ENCODE measurements at places on chromosomes 7 and 10. TPM values are rescaled to one million over a fixed set of nuclear protein-coding genes. Genes with fewer than 3 reads are reported as not detected.
A peak's percentile ranks its signal among the peaks of the same experiment; 100 is the strongest.

GRCh38 chr10:130636313-130636930 lies 500.2 kb downstream of the GLRX3 start:
- DNase-seq, result no peak

DNA sequence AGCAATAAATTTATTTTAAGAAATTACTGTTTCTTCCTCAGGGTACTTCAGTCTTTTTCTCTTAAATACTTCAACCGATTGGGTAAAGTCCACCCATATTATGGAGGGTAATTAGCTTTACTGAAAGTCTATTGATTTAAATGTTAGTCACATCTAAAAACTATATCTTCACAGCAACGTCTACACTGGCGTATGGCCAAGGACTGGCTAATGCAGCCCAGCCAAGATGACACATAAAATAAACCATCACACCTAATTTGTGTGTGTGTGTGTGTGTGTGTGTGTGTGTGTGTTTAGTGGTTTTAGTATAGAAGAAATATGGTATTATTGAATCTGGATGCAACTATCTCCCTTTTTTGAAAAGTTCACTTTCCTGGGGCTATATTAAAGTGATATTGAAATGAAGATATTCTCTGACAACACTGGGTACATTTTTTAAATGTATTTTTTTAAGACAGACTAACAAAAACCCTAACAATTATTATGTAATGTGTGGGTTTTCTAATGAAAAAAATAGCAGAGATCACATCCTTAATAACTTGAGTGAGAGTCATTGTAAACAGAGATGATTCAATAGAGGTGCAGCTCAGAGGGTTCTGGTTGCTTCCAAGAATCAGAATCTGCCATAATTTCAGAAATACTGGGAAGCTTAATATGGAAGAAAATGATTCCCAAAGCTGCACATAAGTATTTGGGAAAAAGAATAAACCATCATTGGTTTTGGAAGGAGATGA lies 584.2 kb upstream of the MBL2 start:
- DNase-seq, result no peak

DNA sequence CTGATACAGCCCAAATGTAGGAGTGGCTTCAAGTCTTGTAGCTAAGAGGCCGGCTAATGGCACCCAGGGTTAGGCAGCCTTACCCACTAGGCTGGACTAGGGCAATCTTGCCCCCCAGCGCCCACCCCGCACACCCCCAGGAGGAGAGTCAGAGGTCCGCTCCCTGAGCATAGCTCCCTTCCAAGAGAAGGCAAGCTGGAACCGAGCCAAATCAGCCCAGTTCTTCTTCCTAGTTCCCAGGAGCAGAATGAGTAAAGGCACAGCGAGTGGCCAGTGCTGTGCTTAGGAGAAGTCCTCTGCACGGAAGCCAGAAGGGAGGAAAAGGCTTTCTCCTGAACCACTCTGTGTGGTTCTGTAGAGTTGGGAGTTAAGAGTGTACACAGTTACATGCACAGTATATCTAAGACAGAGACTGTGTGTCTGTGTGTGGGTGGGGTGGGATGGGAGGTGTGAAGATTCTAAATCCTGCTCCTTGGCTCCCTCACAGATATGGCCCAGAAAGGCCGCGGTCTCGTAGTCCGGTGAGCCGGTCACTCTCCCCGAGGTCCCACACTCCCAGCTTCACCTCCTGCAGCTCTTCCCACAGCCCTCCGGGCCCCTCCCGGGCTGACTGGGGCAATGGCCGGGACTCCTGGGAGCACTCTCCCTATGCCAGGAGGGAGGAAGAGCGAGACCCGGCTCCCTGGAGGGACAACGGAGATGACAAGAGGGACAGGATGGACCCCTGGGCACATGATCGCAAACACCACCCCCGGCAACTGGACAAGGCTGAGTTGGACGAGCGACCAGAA lies 59.7 kb upstream of the PDCD4 start:
- DNase-seq, result no peak

DNA sequence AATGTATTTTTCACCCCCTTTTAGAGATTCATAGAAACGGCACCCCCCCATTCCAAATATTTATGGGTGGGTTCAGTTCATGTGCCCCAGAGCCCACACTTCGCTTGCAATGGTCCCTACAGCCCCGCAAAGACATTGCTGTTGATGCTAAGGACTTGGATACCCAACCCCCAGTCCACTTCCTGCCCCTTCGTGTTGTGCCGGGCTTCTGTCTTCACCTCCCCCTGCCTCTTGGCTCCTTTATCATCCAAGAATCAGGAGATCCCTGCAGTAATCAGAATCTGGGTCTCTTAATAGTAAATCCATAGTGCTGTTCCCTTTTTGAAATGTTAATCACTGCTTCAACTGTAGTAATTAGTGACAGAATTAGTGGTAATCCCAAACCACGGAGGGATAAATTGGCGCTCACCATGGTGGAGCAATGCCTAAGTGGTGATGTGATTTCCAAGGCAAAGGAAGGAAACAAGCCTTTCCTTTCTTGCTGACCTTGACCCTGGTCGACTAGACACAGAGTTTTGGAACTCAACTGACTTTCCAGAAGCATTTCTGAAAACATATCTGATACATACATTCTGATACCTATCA lies 67.7 kb downstream of the HK1 start:
- DNase-seq, result no peak

GRCh38 chr10:45509491-45509890 lies 135.5 kb downstream of the ALOX5 start:
- DNase-seq, result no peak

DNA sequence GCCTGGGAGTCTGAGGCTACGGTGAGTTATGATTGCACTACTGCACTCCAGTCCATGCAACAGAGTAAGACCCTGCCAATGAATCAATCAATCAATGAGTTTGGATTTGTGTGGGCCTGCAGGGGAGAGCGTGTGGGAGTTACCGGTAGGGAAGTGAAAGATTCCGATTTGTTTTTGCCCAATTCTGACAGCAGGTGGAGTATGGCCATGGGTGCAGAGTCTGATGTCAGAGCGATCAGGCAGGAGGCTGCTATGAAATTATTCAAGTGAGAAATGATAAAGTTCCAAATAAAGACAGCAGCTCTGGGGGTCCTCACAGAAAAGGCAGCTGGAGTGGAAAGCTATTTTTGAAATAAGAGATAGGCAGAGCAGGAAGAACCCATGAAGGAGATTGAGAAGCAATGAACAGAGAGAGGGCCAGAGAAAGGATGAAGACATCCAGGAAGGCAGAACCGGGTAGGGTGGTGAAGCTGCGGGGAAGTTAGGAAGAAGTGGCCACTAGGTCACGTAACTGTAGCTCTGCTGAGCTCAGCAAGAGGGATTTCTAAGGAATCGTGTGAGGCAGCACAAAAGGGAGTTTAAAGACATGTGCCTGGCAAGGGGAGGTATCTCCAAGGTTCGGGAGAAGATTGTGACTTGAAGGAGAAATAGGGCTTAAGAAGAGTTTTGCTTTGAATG lies 93.7 kb upstream of the NMT2 start:
- no peak for DNase-seq

GRCh38 chr10:1086787-1087186 lies 30.6 kb downstream of the WDR37 start:
- DNase-seq, result no peak

DNA sequence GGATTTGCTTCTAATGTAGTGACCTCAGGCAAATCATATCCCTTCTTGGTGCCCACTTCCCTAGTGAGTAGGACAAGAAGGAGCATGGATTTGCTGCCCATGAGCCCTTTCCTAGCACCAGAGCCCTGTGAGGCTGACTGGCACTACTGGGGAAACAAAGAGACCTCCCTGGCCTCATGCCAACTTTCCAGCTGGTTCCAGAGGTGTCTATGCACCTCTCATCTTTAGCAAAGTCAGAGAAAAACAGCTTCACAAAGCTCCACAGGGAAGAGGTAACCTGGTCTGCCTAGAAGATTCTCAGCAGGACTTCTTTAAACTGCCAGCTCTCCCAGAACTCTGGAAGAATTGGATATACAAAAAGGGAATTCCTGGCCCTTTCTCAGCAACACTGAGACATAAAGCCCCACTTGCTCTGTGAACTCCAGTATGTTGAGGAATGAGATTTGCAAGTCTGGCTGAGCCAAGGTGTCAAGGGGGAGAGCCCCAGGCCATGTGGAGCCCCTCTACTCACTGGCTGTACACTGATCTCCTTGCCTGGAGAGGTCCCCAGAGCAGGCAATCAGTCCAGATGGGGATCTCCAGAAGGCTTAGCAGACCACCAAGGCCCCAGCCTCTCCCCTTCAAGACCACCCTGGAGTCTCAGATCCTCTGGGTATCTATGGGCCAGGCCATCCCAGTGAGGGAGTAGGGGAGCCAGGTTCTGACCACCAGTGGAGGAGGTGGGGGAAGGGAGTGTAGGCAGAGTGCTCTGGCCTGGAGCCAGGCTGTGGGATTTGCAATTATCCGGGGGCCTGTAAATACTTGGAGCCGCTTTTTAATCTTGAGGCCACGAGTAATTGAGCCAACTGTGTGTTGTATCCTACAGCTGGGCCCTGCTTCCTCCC lies 24.4 kb upstream of the RBM20 start:
- no peak for DNase-seq

- no peak for DNase-seq
These were observed 39.0 kb downstream of the ZMIZ1 start for GRCh38 chr10:79107736-79108264.

- DNase-seq, result no peak
These were observed 30.7 kb downstream of the TLL2 start for GRCh38 chr10:96482815-96483588.

- no peak for DNase-seq
These were observed 123.1 kb upstream of the INHBA start for GRCh38 chr7:41825927-41826480.

DNA sequence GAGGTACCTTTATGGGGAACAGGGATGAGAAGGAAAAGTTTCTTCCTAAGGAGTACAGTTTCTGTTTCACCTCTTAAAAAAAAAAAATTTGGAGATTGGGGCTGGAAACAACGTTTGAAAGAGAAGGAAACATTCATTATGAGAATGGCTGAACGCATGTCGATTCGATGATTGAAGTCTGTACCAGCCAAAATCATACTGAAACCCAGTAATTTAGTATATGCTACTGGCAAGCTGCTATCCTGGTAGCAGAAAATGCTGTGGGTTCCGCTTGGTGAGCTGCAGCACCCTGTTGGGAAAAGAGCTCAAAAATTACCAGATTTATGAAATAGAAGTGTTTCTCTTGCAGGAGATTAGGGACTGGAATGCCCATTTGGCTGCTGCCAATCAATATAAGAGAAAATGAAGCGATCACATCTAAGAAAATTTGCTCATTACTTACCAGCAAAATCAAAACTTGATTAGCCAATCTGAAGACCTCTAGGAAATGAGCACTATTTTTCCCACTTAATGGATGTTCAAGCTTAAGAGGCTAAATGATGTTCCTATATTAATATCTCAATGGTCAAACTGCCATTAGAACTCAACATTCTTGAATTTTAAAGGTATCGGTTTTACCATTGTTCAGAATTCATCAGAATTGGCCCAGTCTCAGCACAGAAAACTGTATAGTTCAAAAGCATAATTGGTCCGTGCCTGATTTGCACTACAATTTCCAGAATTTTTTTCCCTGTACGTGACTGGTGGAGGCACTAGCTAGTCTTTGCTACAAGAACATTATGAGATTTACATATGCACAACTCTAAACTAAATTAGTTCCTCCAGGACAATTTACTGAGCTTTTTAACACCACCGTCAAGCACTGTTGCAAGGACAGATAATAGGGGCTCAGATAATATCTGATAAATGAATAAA lies 1.2 kb upstream of the ITGB1 start:
- no peak for DNase-seq

DNA sequence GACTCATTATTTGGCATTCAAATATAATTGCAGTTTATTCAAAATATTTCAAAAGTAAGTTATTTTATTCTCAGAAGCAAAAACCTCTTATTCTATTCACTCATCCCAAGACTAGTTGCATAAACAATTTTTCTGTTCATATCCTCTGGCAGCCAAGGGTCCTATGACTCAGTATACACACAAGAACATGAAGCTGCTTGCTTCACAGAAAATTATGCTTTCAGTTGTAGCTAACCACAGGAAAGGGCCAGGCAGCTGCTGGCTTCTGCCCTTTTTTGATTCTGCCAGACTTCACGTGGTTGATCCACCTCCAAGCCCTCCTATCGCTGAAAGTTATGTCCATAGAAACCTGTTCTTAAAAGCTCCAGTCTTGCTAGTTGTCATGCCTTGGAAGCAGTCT lies 108.8 kb downstream of the ABCA13 start:
- no peak for DNase-seq

GRCh38 chr10:78777466-78777865 lies 291.3 kb upstream of the ZMIZ1 start:
- peak; percentile 26 for DNase-seq

GRCh38 chr7:35736725-35737124 lies 41.8 kb upstream of the HERPUD2 start:
- DNase-seq, result no peak

GRCh38 chr7:35781200-35781701 lies 19.6 kb upstream of the SEPTIN7 start:
- no peak for DNase-seq

- no peak for DNase-seq
These were observed 15.3 kb downstream of the HNRNPA2B1 start for GRCh38 chr7:26185131-26185843.

DNA sequence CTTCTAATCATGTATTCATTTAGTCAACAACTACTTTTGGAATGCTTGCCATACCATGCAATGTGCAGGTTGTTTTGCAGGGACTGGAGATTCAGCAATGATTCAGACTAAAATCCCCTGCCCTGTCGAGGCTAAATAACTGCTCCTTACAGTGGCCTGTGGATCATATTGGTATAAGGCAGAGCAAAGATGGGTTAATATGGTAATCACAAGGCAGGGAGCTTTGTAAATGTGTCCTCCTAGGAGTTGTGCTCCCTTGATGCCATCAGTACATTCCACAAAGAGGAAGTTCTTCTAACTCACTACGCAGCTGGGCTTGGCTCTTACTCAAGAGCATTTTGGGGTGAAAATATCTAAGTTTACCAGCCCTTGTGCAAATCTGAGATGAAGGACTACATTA lies 614 bp upstream of the IFIT2 start:
- no peak for DNase-seq

DNA sequence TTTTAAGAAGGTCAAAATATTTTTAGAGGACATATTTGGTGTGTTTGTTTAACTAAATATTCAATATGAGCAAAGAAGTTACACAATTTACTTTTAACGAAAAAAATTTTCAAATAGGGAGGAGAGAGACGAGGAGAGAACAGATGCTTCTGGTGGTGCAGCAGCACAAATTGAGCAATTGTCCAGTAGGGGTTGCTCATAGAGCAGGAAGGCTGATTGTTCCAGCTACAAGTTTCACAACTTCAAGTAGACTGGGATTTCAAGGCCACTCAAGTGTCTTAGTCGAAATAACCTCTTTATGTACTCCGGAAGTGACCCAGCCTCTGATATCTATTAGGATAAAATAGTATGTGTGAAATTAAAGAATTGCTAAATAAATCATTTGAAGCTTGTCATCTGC lies 197.9 kb downstream of the HDAC9 start:
- no peak for DNase-seq

Gene DYDC2
- total RNA-seq, result not detected

Gene NUB1
- 28.2 TPM for total RNA-seq

Gene IDI2
- not detected for total RNA-seq

Gene SERPINE1
- 1,267 TPM for total RNA-seq

Gene USP54
- 172 TPM for total RNA-seq

Gene CYP2E1
- total RNA-seq, result 11.9 TPM

Gene ARHGAP22
- total RNA-seq, result 2.0 TPM

Gene SAMD9
- total RNA-seq, result 5.6 TPM

Gene ANXA8L1
- not detected for total RNA-seq

Gene OR2A1
- total RNA-seq, result not detected
